Ecto neural progenitor cell (in vitro differentiated cells): ENCODE measurements at places on chromosomes 1 and 21.

DNA sequence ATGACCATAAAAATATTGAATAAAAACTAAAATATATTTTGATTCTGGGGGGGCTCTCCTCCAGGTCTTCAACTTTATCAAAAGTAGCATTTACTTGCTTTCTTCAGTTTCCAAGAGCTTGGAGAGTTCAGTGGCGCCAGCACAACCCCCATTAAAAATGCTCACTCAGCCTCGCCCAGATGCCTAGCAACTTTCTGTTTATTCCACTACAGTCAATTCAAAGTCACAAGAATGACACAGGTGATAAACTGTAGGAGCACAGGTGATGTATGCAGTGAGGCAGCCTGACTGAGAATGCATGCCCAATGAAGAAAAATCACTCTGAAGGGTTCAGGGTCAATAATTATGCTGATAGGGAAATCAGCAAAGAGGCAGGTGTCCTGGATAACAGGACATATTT, 159.4 kb upstream of the ATP1B1 start:
- DNase-seq: no peak

GRCh38 chr1:235597867-235598553, 51.6 kb downstream of the GNG4 start:
- DNase-seq: no peak

DNA sequence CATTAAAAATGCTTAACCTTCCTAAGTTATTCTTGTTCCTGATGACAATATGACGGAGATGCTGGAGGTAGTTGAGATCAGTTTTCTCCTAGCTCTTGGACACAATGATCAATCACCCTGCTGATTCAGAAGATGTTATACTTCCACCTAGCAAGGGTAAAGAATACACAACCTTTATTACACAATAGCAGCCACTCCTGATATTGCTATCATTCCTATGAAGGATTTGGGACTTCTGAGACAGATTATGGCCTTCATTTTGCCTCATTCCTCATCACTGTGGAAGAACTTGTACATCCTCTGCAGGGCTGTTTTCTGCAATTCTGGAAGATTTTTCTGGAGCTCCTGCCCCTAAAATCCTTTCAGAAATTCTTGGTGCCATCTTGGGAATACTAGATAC, 47.8 kb downstream of the GIPC2 start:
- no peak for DNase-seq

- DNase-seq: no peak
Observed at GRCh38 chr1:237834461-237834860, 56.3 kb downstream of the ZP4 start.

DNA sequence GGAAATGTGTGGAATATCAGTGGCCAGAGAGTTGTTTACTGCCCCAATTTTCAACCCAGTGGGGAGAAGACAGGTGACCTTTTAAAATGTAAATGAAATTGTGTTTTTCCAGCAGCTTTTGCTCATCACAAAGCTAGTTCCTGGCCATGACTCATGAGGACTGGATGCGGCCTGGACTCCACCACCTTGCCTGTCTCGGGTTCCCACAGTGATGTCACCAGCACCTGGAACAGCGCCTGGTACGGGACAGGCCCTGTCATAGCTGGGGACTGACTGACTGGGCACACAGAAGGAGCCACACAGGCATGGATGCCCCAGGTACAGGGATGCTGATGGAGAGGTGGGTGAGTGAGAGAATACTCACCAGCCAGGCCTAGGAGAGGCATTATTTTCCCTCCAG, 277.1 kb downstream of the AJAP1 start:
- no peak for DNase-seq
